WTC11 (cell line): ENCODE measurements at places on chromosomes 3 and 15. TPM values are rescaled to one million over a fixed set of nuclear protein-coding genes. Genes with fewer than 3 reads are reported as not detected.

SPATA12 gene
- 0.18 to 0.39 TPM (median 0.37 TPM) in 3 replicates for total RNA-seq

DNAH1 gene
- 1.5 to 3.7 TPM (median 2.8 TPM) in 3 replicates for total RNA-seq

ZBTB47 gene
- total RNA-seq, result 5.2 to 5.9 TPM (median 5.6 TPM) in 3 replicates

GOLIM4 gene
- total RNA-seq, result 23.9 to 30.0 TPM (median 23.9 TPM) in 3 replicates

SCAMP5 gene
- 65.7 to 70.1 TPM (median 67.0 TPM) in 3 replicates for total RNA-seq

MUC13 gene
- total RNA-seq, result 0.22 to 0.34 TPM in 2 of 3 replicates, not detected in the other

OCA2 gene
- total RNA-seq, result 0.27 to 0.39 TPM (median 0.27 TPM) in 3 replicates

- H3K36me3 ChIP-seq, result peaks cover 20% of the 10 kb centered on the region
- H3K4me3 ChIP-seq, result no peak overlapping the region
- no peak overlapping the region for H3K27ac ChIP-seq
- H3K27me3 ChIP-seq, result no peaks in the 10 kb centered on the region
- H3K4me1 ChIP-seq, result peaks cover 18% of the 10 kb centered on the region
- DNase-seq, result no peak
Measured at GRCh38 chr3:8341821-8342247, 159.8 kb upstream of the LMCD1 start.

GRCh38 chr15:68272721-68273271 is 4.7 kb upstream of the FEM1B start:
- no peak overlapping the region for H3K4me3 ChIP-seq
- peaks cover 30% of the 10 kb centered on the region for H3K4me1 ChIP-seq
- no peaks in the 10 kb centered on the region for H3K36me3 ChIP-seq
- DNase-seq, result no peak
- H3K27ac ChIP-seq, result no peak overlapping the region
